Common myeloid progenitor, CD34-positive (primary cell): ENCODE measurements at places on chromosomes 5 and 9.

DNA sequence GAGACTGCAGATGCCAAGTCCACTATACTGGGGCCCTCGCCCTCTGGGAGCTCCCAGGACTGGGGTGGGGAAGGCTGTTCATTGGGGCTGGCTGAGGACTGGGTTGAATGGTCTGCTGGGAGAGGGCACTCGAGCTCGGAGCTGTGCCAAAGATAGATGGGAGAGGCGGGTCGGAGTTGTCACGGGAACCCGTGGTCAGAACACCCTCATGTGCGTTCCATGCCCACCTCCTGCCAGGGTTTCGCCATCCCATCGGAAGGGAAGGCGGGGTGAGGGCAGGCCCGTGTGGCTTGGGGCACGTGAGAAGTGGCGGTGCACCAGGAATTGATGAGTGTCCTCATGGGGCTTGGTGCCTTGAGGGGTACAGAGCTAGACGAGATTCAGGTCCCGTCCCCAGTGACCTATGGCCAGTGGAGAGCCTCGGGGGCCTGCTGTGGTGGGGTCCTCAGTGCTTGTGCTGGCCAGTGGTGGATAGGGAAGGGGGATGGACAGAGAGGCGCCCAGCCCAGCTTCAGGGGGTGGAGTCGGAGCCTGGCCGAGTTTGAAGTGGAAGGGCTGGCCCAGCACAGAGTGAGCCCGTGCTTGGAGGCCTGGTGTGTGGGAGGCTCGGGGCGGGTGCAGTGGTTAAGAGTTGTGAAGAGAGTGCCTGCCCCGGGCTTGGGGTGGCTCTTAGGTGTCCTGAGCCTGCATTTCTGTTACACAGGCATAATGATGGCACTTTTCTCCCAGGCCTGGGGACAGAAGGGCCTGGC, 4.3 kb downstream of the CACFD1 start:
- no peak overlapping the region for H3K27ac ChIP-seq
- no peaks in the 10 kb centered on the region for H3K27me3 ChIP-seq
- H3K4me1 ChIP-seq: peaks cover 10% of the 10 kb centered on the region
- no peak overlapping the region for H3K4me3 ChIP-seq

- no peaks in the 10 kb centered on the region for H3K27me3 ChIP-seq
- no peaks in the 10 kb centered on the region for H3K4me1 ChIP-seq
- DNase-seq: peak; percentile 2
These were observed 214.2 kb downstream of the SLF1 start for GRCh38 chr5:94832685-94833084.

GRCh38 chr5:132407970-132408369, 38.5 kb downstream of the SLC22A5 start:
- DNase-seq: no peak
- peaks cover 25% of the 10 kb centered on the region for H3K4me1 ChIP-seq
- H3K27ac ChIP-seq: no peak overlapping the region
- H3K36me3 ChIP-seq: peaks cover 2% of the 10 kb centered on the region

GRCh38 chr5:54326662-54327270, 16.4 kb upstream of the ARL15 start:
- peak overlapping the region; percentile 56 for H3K27ac ChIP-seq
- no peaks in the 10 kb centered on the region for H3K36me3 ChIP-seq
- H3K4me3 ChIP-seq: no peak overlapping the region
- DNase-seq: no peak
- H3K4me1 ChIP-seq: peaks cover 4% of the 10 kb centered on the region

GRCh38 chr9:97984188-97985057, 1.3 kb downstream of the ANP32B start:
- no peaks in the 10 kb centered on the region for H3K27me3 ChIP-seq
- H3K27ac ChIP-seq: peak overlapping the region; percentile 93
- peak overlapping the region; percentile 83 for H3K4me3 ChIP-seq
- H3K4me1 ChIP-seq: peaks cover 75% of the 10 kb centered on the region
- DNase-seq: peak; percentile 86

GRCh38 chr5:169798438-169798837, 161.4 kb downstream of the DOCK2 start:
- H3K27ac ChIP-seq: no peak overlapping the region
- no peak for DNase-seq
- H3K4me3 ChIP-seq: no peak overlapping the region
- no peaks in the 10 kb centered on the region for H3K27me3 ChIP-seq
- H3K4me1 ChIP-seq: peaks cover under 1% of the 10 kb centered on the region
- H3K36me3 ChIP-seq: peaks cover 48% of the 10 kb centered on the region

- H3K4me3 ChIP-seq: no peak overlapping the region
- no peak overlapping the region for H3K27ac ChIP-seq
- DNase-seq: no peak
These were observed 291.1 kb downstream of the TRIM32 start for GRCh38 chr9:116978155-116978554.
